Endodermal cell (in vitro differentiated cells): ENCODE measurements at places on chromosomes 12 and 14.

GRCh38 chr12:6383572-6384498, at the start of gene LTBR:
Gene LTBR, plus strand, starts transcription at chr12:6384162. Its CDS starts 197 bp downstream, at chr12:6384359.
- peak; percentile 92 for DNase-seq
- peaks cover 4% of the 10 kb centered on the region for H3K4me1 ChIP-seq
- peaks cover 12% of the 10 kb centered on the region for H3K27me3 ChIP-seq
- no peak within 1 kb of the TSS for H3K27ac ChIP-seq

- H3K27ac ChIP-seq: no peak overlapping the region
- no peak for DNase-seq
- H3K27me3 ChIP-seq: no peaks in the 10 kb centered on the region
- H3K4me3 ChIP-seq: no peak overlapping the region
- H3K4me1 ChIP-seq: no peaks in the 10 kb centered on the region
Observed at GRCh38 chr14:46057799-46058198, 593.8 kb downstream of the RPL10L start.

GRCh38 chr14:77083082-77083481, 15.0 kb upstream of the CIPC start:
- H3K36me3 ChIP-seq: no peaks in the 10 kb centered on the region
- no peak overlapping the region for H3K27ac ChIP-seq
- H3K27me3 ChIP-seq: no peaks in the 10 kb centered on the region
- no peak for DNase-seq
- H3K4me1 ChIP-seq: peaks cover 22% of the 10 kb centered on the region

GRCh38 chr12:46839964-46840363, 14.2 kb upstream of the SLC38A4 start:
- no peak for DNase-seq
- no peaks in the 10 kb centered on the region for H3K4me1 ChIP-seq
- peaks cover 31% of the 10 kb centered on the region for H3K27me3 ChIP-seq
- H3K4me3 ChIP-seq: no peak overlapping the region
- no peak overlapping the region for H3K27ac ChIP-seq

GRCh38 chr12:70605976-70606375, 31.3 kb downstream of the PTPRB start:
- peaks cover 40% of the 10 kb centered on the region for H3K27me3 ChIP-seq
- no peak overlapping the region for H3K27ac ChIP-seq
- DNase-seq: no peak

- no peaks in the 10 kb centered on the region for H3K36me3 ChIP-seq
- DNase-seq: no peak
- no peaks in the 10 kb centered on the region for H3K27me3 ChIP-seq
- H3K4me3 ChIP-seq: no peak overlapping the region
Observed at GRCh38 chr14:53696217-53696965, 260.2 kb downstream of the BMP4 start.

GRCh38 chr14:93128725-93129459, 13.2 kb upstream of the ITPK1 start:
- H3K27ac ChIP-seq: no peak overlapping the region
- DNase-seq: no peak
- H3K36me3 ChIP-seq: no peaks in the 10 kb centered on the region

GRCh38 chr14:91094772-91095171, 19.1 kb upstream of the DGLUCY start:
- no peaks in the 10 kb centered on the region for H3K27me3 ChIP-seq
- no peaks in the 10 kb centered on the region for H3K4me1 ChIP-seq
- H3K4me3 ChIP-seq: no peak overlapping the region
- DNase-seq: no peak

GRCh38 chr14:95523051-95523814, 6.8 kb upstream of the SYNE3 start:
- no peaks in the 10 kb centered on the region for H3K36me3 ChIP-seq
- peak overlapping the region; percentile 10 for H3K4me3 ChIP-seq
- peak; percentile 67 for DNase-seq
- H3K4me1 ChIP-seq: peaks cover 23% of the 10 kb centered on the region
- H3K27me3 ChIP-seq: no peaks in the 10 kb centered on the region

GRCh38 chr14:103292426-103293374, 41.3 kb upstream of the EIF5 start:
- H3K27ac ChIP-seq: no peak overlapping the region
- H3K4me1 ChIP-seq: no peaks in the 10 kb centered on the region
- H3K36me3 ChIP-seq: no peaks in the 10 kb centered on the region
- no peak overlapping the region for H3K4me3 ChIP-seq
- peak; percentile 92 for DNase-seq

GRCh38 chr12:58647495-58647894, 272.8 kb downstream of the LRIG3 start:
- no peaks in the 10 kb centered on the region for H3K36me3 ChIP-seq
- no peak overlapping the region for H3K4me3 ChIP-seq
- no peaks in the 10 kb centered on the region for H3K4me1 ChIP-seq
- no peak overlapping the region for H3K27ac ChIP-seq
- no peaks in the 10 kb centered on the region for H3K27me3 ChIP-seq

GRCh38 chr12:103955811-103956508, 9.7 kb upstream of the TDG start:
- peak overlapping the region; percentile 92 for H3K4me3 ChIP-seq
- peaks cover 40% of the 10 kb centered on the region for H3K36me3 ChIP-seq
- peak overlapping the region; percentile 95 for H3K27ac ChIP-seq

DNA sequence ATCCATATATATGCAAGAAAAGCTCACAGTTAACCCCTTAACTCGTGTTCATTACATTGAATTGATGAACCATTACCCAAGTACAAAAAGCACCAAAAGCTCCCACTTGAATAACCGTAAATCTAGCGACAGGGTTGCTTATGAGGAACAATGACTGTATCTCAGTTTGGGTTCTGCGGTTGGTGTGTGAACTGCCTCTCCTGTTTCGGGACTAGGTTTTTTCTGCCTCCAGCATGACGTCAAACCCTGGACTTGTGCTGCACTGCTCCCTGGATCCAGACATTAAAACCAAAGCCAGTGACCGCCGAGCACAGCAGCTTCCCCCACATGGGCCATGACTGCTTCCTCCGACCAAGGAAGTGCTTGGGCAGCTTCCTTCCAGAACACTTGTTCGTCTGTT, 77.7 kb downstream of the SETD3 start:
- peaks cover 52% of the 10 kb centered on the region for H3K36me3 ChIP-seq
- H3K4me3 ChIP-seq: no peak overlapping the region
- no peaks in the 10 kb centered on the region for H3K27me3 ChIP-seq
- DNase-seq: peak; percentile 22
- H3K27ac ChIP-seq: no peak overlapping the region
